Activated CD4-positive, alpha-beta T cell treated with anti-CD3 and anti-CD28 coated beads, Interleukin-2, amount 10 ng/mL, durations not matched to agents 7 days and 5 days (primary cell): ENCODE measurements at places on chromosomes 16 and 17. TPM values are rescaled to one million over a fixed set of nuclear protein-coding genes. Genes with fewer than 3 reads are reported as not detected.

NUDT21 gene
- total RNA-seq, result 213 TPM

DNA sequence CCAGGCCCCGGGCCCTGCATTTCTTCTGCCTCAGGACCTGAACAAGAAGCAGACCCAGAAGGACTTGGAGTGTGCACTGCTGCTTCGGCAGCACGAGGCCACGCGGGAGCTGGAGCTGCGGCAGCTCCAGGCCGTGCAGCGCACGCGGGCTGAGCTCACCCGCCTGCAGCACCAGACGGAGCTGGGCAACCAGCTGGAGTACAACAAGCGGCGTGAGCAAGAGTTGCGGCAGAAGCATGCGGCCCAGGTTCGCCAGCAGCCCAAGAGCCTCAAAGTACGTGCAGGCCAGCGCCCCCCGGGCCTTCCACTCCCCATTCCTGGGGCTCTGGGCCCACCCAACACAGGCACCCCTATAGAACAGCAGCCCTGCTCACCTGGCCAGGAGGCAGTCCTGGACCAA is 9.2 kb downstream of the HIRIP3 start:
- no peaks in the 10 kb centered on the region for H3K27me3 ChIP-seq
- no peaks in the 10 kb centered on the region for H3K4me1 ChIP-seq
- no peak overlapping the region for H3K27ac ChIP-seq
- peaks cover 49% of the 10 kb centered on the region for H3K36me3 ChIP-seq

DECR2 gene
- total RNA-seq, result 5.3 TPM

KRT31 gene
- not detected for total RNA-seq

DNA sequence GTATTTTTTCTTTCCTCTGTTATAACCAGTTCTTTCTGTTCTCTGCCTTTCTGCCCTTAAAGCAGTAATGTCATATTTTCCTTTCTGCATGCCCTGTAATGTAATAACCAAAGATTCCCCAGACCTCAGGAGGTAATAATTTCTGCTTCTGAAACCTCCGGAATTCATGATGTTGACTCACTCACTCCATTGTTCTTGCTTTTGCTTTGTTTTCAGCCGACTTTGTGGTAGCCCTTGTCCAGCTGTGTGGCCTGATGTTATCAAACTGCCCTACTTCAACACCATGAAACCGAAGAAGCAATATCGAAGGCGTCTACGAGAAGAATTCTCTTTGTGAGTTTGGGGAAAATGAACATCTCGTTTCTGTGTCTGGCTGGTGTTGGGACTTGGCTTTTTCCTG is 55.9 kb downstream of the CDK12 start:
- H3K36me3 ChIP-seq, result peaks cover 37% of the 10 kb centered on the region
- H3K27me3 ChIP-seq, result no peaks in the 10 kb centered on the region
- peaks cover 5% of the 10 kb centered on the region for H3K4me1 ChIP-seq
- no peak overlapping the region for H3K4me3 ChIP-seq

- H3K36me3 ChIP-seq, result no peaks in the 10 kb centered on the region
- no peak overlapping the region for H3K27ac ChIP-seq
- no peak for DNase-seq
Observed at GRCh38 chr17:57888311-57889216, 38.7 kb upstream of the MRPS23 start.

DNA sequence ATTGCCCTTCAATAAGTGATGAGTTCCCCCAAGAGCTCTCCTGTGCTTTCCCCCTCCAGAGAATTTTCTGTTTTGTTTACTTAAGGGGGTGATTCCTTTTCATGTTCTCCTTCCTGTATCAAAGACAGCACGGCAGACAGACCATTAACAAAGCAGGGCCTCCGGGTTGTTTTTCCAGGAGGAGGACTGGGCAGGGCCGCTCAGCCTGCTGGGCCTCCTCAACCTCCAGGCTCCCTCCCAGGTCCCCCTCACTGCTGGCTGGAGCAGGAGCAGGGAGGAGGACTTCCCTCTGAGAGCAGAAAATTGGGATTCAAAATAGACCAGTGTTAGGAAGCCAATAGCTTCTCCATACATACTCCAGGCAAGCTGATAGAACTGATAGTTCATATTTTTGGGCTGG is 20.4 kb downstream of the SDK2 start:
- peaks cover 7% of the 10 kb centered on the region for H3K27me3 ChIP-seq
- DNase-seq, result no peak
- no peak overlapping the region for H3K4me3 ChIP-seq
- H3K4me1 ChIP-seq, result no peaks in the 10 kb centered on the region
- H3K27ac ChIP-seq, result no peak overlapping the region

DNA sequence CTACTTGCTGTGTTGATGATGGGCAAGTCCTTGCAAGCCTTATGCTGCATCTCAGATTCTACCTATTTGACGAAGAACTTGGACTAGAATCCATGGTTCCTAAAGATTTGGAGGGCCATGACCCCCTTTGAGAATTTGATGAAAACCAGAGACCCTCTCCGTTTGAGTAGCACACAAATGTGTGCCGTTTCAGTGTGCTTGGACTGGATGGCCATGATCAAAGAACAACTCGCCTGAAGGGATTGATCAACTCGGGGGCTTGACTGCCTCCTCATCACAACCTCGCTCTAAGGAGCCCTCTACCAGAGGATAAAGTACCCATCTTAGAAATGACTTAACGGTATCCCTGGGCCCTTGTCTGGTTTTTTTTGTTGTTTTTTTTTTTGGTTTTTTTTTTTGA is 2.8 kb upstream of the ANKFY1 start:
- DNase-seq, result no peak
- no peaks in the 10 kb centered on the region for H3K27me3 ChIP-seq
- no peak overlapping the region for H3K4me3 ChIP-seq

- H3K4me1 ChIP-seq, result no peaks in the 10 kb centered on the region
- peaks cover 30% of the 10 kb centered on the region for H3K27me3 ChIP-seq
- DNase-seq, result no peak
Observed at GRCh38 chr17:49980703-49981197, 11.8 kb downstream of the DLX4 start.

DNA sequence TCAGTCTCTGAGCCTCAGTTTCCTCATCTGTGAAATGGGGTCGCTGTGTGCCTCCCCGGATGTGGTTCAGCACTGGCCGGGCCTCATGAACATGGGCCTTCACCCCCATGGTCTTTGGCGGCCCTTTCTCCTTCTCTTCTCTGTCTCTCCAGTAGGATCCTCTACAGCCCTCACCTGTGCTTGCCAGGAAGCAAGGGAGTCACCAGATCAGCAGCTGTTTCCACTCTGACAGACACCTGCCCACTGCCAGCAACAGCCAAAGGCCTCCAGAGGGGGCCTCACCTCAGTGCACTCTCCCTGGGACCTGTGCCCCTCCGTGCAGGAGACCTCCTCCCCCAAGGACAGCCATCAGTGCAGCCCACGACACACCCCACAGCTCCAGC is 89.4 kb downstream of the C16orf78 start:
- no peaks in the 10 kb centered on the region for H3K27me3 ChIP-seq
- no peak overlapping the region for H3K4me3 ChIP-seq
- H3K36me3 ChIP-seq, result peaks cover 3% of the 10 kb centered on the region
- H3K27ac ChIP-seq, result peak overlapping the region; percentile 91

DNA sequence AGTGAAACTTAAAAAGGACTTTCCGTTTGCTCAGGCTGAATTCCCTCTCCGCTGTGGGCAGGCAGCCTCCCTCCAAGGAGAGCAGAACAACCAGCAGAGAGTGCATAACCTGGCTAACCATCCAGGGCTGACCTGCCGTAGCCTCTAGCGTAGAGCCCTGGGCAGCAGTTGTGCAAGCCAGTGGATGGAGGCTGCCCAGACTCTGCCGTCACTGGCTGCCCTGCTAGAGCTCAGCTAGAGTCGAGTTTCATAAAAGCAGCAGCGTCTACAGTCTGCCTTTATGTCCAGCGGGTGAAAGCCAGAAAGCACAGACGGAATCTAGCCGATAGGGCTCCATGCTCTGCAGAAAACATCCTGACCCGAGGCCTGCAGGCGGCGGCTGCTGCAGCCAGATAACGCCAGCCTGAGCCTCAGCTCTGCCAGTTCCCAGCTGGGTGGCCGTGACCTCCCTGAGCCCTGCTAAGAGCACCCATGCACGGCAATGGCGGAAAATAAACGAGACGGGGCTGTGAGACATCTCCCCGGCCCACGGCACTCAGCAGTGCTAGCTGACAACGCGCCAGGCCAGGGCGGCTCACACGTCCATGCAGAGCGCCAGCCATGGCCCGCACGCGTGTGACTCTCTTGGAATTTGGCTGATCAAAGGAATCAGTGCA is 231.3 kb downstream of the ENGASE start:
- no peaks in the 10 kb centered on the region for H3K36me3 ChIP-seq
- H3K4me3 ChIP-seq, result no peak overlapping the region
- no peak overlapping the region for H3K27ac ChIP-seq

DNA sequence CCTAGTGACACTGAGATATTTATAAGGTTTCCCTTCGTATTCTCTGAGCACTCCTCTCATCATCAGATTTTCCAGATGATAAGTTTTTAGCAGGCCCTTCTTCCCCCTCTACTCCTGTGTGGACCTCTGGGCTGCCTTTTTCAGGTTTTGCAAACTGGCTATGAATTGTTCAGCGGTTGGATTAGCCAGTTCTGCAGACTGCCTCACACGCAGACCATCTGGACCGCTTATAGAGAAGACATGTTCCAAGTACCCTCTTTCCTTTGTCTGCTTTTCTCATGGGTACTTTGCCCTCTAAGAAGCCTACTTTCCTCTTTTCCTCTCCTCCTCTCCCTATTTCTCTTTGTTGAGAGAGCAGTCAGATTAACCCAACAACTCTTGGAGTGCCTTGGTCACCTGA is 111.6 kb downstream of the GRIN2A start:
- no peak for DNase-seq
- H3K27ac ChIP-seq, result no peak overlapping the region
- H3K36me3 ChIP-seq, result no peaks in the 10 kb centered on the region
- H3K27me3 ChIP-seq, result no peaks in the 10 kb centered on the region

PLA2G10 gene
- not detected for total RNA-seq

TBC1D3I gene
- total RNA-seq, result 0.72 TPM

KRT12 gene
- total RNA-seq, result not detected

MRPS23 gene
- total RNA-seq, result 38.4 TPM

DNA sequence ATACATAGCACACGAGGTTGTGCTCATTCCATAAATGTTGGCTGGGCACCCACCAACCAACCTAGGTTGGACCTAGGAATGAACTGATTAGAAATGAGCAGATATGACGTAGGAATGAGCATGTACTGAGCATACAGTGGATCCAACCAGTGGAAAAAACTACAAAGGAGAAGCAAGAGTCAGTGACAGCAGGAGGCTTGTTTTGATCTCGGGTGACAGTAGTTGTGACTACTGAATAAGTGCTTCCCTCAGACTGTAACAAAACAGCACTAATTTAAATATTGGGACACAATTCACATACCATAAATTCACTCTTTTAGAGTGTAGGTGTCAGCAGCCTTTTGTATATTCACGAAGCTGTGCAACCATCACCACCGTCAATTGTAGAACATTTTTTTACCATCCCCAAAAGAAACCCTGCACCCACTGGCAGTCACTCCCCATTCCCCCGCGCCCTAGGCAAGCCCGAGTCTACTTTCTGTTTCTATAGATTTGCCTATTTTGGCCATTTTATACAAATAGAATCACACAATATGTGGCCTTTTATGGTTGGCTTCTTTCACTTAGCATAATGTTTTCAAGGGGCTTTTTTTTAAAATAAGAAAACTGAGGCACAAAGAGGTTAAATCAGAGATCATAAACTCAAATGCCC is 7.0 kb downstream of the VAC14 start:
- peaks cover 9% of the 10 kb centered on the region for H3K4me1 ChIP-seq
- H3K27ac ChIP-seq, result no peak overlapping the region
- no peaks in the 10 kb centered on the region for H3K36me3 ChIP-seq
- no peak for DNase-seq

LITAFD gene
- not detected for total RNA-seq

DNA sequence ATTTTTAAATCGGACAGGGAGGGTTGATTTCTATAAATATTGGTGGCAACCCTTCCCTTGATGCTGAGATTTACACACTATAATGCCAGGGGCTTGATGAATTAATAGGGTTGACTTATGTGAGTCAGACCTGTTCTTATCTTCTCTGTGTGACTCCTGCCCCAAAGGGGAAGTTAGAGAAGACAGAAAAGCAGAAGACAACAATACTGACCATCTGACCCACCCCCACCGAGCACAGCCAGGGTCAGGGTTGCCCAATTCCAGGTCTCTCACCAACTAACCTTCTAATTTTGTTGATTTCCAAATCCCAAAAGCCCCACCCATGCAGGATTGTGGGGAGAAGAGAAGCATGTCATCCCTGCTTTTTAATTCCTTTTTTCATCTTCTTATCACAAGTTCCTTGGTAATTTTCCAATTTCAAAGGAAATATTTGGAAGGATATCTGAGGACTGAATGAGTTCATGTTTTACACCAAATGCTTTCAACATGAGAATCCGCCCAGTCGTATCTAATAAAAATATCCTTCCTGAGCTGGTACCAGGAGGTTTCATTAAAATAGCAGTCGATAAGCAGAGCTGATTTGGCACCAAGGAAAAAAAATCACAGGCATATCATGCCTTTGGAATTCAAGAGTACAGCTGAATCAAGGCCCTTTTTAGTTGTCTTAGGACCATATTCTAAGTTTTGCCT is 603.4 kb upstream of the CDH11 start:
- DNase-seq, result no peak
- H3K4me1 ChIP-seq, result no peaks in the 10 kb centered on the region
- H3K27me3 ChIP-seq, result no peaks in the 10 kb centered on the region

DNA sequence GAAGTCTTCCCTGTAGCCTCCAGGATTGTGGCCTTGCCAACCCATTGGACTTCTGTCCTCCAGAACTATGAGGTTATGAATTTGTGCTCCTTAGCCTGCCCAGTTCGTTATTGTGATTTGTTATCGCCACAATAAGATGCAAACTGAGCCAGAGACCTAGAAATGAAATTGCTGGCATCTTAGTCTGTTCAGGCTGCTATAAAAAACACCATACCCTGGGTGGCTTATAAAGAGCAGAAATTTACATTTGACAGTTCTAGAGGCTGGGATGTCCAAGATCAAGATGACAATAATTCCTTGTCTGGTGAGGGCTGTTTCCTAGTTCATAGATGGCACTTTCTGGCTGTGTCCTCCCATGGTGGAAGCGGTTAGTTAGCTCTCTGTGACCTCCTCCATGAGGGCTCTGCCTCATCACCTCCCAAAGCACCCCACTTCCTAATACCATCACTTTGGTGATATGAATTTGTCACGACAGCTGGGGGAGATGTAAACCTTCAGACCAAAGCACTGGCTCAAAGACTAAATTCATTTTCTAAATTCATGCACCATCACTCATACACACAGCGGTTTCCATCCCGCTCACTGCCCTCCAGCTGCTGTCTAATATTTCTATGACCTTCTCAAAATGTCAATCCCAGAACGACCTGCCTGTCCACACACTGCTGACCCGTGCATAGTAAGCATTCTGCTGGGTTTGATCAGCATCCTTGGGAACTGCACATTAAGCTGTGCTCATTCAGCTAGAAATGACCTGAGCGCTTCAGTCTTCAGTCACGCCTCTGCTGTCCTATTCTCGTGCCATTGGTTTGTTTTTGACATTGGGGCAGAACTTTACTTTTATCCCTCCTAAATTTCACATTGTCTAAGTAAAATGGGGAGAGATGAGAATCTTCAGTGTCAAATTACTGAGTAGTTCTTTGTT is 36.6 kb downstream of the GINS3 start:
- peaks cover 20% of the 10 kb centered on the region for H3K4me1 ChIP-seq
- DNase-seq, result no peak
- H3K4me3 ChIP-seq, result no peak overlapping the region
- no peak overlapping the region for H3K27ac ChIP-seq

GRCh38 chr16:20001856-20002707 is 71.6 kb downstream of the GPR139 start:
- H3K27ac ChIP-seq, result no peak overlapping the region
- H3K27me3 ChIP-seq, result no peaks in the 10 kb centered on the region
- no peaks in the 10 kb centered on the region for H3K4me1 ChIP-seq
- no peak for DNase-seq
- no peaks in the 10 kb centered on the region for H3K36me3 ChIP-seq
- no peak overlapping the region for H3K4me3 ChIP-seq

GRCh38 chr17:17547210-17547764 is 44.2 kb downstream of the PEMT start:
- H3K4me3 ChIP-seq, result no peak overlapping the region
- DNase-seq, result no peak
- no peaks in the 10 kb centered on the region for H3K36me3 ChIP-seq
- H3K27me3 ChIP-seq, result no peaks in the 10 kb centered on the region

DLG4 gene
- total RNA-seq, result 9.4 TPM
